ENCODE measurements at places on chromosomes 1 and 21. TPM values are rescaled to one million over a fixed set of nuclear protein-coding genes. Genes with fewer than 3 reads are reported as not detected.

The CD244 gene
- total RNA-seq: not detected

The SLC30A10 gene
- total RNA-seq: not detected

The CRNN gene
- total RNA-seq: not detected

The FCRL4 gene
- not detected for total RNA-seq

The ADCY10 gene
- total RNA-seq: not detected

The OPRD1 gene
- 0.05 TPM for total RNA-seq

The LCA5L gene
- not detected for total RNA-seq
